ENCODE measurements at places on chromosomes 6 and 20.

- no peak for DNase-seq
Observed at GRCh38 chr20:25318471-25319240, 70.8 kb downstream of the PYGB start.

DNA sequence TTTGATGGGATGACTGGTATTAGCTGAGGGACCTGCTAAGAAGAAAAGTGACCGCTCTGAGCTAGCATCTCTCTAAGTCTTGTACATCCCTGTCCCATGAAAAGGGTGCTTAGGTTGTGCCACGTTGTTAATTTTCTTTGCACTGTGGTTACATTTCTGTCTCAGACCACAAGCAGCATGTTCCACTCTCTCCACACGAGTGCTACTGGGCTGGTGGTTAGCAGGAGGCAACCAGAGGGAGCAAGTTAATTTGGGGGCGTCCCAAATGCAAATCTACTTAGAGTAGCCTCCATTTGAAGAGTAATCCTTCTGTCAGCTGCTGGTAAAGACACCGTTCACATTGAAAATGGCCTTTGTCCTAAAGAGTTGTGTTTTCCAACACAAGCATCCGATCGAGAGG, 3.4 kb upstream of the SCML4 start:
- no peak for DNase-seq

GRCh38 chr6:145017051-145017450, 718.3 kb downstream of the EPM2A start:
- DNase-seq: no peak

- DNase-seq: no peak
Observed at GRCh38 chr20:21512634-21513180, 1.2 kb downstream of the NKX2-2 start.
